ENCODE measurements at places on chromosomes 6 and 20. TPM values are rescaled to one million over a fixed set of nuclear protein-coding genes. Genes with fewer than 3 reads are reported as not detected.

Gene TINAG
- not detected for total RNA-seq

Gene GCNT2
- 9.8 TPM for total RNA-seq

Gene HLA-DMA
- 3.7 TPM for total RNA-seq

Gene TGM6
- not detected for total RNA-seq

Gene GPLD1
- total RNA-seq = 1.1 TPM

Gene CFB
- 2.5 TPM for total RNA-seq

Gene GPR63
- 0.68 TPM for total RNA-seq

Gene SLC17A3
- 1.00 TPM for total RNA-seq

Gene ARMH2
- not detected for total RNA-seq

Gene CD2AP
- 18.5 TPM for total RNA-seq

Gene BMP6
- total RNA-seq = 18.5 TPM

Gene PLEKHG1
- total RNA-seq = 0.50 TPM

Gene ZNF831
- total RNA-seq = not detected

Gene HSD17B8
- 16.0 TPM for total RNA-seq

Gene PRRT1
- 0.95 TPM for total RNA-seq

Gene MCHR2
- not detected for total RNA-seq

Gene PSORS1C1
- 5.7 TPM for total RNA-seq

Gene C20orf204
- total RNA-seq = 0.19 TPM

Gene YTHDF1
- 60.1 TPM for total RNA-seq

Gene MYLK4
- total RNA-seq = 0.14 TPM

Gene CCN5
- 29.9 TPM for total RNA-seq

Data from A549 treated with DMSO at 1 μM for 4 hours (cell line).